Esophagus squamous epithelium (tissue), 5 donors: ENCODE measurements at places on chromosomes 5 and 9.

DNA sequence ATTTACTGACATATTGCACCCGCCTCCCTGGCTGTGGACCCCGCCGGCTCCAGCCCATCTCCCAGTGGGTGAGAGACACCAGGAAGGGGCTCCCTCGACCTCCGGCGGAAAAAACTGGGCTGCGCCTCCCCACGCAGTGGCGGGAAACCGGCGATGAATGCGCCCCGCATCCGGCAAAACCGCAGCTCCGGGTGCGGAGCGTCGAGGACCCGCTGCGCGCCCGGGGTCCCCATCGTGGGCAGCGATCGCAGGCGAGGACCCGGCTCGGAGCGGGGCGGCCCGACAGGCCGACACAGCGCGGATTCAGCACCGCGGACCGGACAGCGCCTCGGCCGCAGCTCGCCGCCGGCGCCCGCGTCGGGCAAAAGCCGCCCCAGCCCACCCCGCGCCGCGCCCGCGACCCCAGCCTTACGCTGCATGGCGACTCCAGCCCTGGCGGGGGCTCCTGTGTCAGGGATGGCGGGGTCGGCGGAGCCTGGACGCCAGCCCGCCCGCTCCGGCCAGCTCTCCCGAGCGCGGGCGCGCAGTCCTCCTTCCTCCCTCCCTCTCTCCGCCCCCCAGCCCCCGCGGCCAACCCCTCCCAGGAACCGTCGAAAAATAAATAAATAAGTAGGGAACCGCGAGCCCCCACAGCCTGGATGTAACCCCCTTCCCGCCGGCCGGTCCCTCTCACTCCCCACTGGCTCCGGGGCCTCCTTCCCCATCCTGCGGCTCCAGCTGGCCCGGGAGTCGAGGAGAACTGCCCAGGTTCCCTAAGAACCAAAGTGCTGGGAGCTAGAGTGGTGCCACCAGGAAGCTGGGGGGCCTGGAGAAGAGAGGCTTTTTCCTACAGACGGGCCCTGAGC, 3.1 kb downstream of the LHX3 start:
- no peak overlapping the region for H3K4me3 ChIP-seq
- peaks cover 94% of the 10 kb centered on the region for H3K27me3 ChIP-seq
- no peak overlapping the region for H3K27ac ChIP-seq
- DNase-seq, result no peak
- peaks cover 53% of the 10 kb centered on the region for H3K4me1 ChIP-seq
- H3K36me3 ChIP-seq, result no peaks in the 10 kb centered on the region

DNA sequence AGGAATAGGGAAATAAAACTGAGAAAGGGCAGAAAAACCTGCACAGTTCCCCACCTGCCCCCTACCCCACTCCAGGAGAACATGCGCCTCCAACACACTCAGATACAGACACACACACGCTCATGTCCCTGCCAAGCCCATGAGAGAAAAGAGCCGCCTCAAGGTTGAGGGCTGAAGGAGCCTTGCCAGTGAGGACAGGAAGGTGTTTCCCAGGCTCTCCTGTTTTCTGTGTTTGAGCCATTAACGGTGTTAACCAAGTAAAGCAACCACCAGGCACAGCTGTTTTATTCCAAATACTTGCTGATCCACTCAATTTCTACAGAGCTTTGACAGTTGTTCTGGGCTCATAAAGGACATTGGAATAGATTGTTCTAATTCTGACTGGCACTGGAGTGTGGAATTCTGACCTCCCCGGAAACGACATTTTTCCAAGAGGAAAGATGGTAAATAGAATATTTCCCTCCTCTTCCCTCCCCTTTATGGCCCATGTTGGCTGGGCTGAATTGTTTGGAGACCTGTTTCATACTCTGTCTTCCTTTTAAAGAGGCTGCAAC, 238.0 kb downstream of the DMAC1 start:
- no peak for DNase-seq
- no peak overlapping the region for H3K4me3 ChIP-seq
- no peaks in the 10 kb centered on the region for H3K36me3 ChIP-seq
- no peaks in the 10 kb centered on the region for H3K4me1 ChIP-seq
- no peaks in the 10 kb centered on the region for H3K27me3 ChIP-seq

GRCh38 chr9:74848153-74848525, 39.6 kb downstream of the TRPM6 start:
- H3K27me3 ChIP-seq, result no peaks in the 10 kb centered on the region
- no peaks in the 10 kb centered on the region for H3K36me3 ChIP-seq
- H3K4me1 ChIP-seq, result no peaks in the 10 kb centered on the region
- H3K27ac ChIP-seq, result no peak overlapping the region
- DNase-seq, result no peak
- H3K4me3 ChIP-seq, result no peak overlapping the region

DNA sequence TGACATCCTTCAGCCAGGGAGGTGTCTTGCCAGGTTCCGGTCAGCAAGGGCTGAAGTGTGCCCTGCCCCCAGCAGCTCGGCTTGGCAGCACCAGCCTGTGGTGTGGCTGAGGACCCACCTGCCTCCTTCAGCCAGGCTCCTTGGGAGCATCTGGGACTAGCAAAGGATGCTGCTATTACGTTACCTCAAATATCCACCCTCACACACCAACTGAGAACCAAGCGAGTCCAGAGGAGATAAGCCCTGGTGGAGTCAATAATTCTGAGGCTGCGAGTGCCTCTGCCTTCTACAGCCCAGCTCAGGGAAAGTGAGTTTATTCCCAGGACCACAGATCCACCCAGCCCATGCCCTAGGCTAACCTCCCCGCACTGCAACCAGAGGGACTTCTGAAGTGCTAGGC, 57.1 kb upstream of the FSTL4 start:
- no peaks in the 10 kb centered on the region for H3K4me1 ChIP-seq
- no peak overlapping the region for H3K4me3 ChIP-seq
- DNase-seq, result no peak
- H3K36me3 ChIP-seq, result no peaks in the 10 kb centered on the region
- no peak overlapping the region for H3K27ac ChIP-seq
- H3K27me3 ChIP-seq, result no peaks in the 10 kb centered on the region

DNA sequence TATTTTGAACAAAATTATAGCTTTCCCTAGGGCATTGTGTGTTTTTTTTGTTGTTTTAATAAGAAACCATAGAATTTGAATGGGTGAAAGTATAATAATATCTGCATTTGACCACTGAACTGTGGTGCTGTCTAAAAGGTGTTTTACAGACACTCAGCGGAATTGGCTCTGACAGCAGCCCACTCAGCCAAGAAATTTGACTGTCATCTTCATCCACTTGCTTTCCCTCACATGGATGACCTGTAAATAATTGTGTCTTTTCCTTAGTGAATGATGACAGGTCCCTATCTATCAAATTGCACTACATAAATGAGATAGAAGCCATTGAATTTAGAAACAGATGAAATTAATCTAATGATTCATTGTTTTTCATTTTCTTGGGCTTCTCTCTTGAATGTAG, 150.0 kb downstream of the PAM start:
- no peak overlapping the region for H3K27ac ChIP-seq
- no peaks in the 10 kb centered on the region for H3K4me1 ChIP-seq
- no peak overlapping the region for H3K4me3 ChIP-seq
- H3K27me3 ChIP-seq, result no peaks in the 10 kb centered on the region
- H3K36me3 ChIP-seq, result no peaks in the 10 kb centered on the region

DNA sequence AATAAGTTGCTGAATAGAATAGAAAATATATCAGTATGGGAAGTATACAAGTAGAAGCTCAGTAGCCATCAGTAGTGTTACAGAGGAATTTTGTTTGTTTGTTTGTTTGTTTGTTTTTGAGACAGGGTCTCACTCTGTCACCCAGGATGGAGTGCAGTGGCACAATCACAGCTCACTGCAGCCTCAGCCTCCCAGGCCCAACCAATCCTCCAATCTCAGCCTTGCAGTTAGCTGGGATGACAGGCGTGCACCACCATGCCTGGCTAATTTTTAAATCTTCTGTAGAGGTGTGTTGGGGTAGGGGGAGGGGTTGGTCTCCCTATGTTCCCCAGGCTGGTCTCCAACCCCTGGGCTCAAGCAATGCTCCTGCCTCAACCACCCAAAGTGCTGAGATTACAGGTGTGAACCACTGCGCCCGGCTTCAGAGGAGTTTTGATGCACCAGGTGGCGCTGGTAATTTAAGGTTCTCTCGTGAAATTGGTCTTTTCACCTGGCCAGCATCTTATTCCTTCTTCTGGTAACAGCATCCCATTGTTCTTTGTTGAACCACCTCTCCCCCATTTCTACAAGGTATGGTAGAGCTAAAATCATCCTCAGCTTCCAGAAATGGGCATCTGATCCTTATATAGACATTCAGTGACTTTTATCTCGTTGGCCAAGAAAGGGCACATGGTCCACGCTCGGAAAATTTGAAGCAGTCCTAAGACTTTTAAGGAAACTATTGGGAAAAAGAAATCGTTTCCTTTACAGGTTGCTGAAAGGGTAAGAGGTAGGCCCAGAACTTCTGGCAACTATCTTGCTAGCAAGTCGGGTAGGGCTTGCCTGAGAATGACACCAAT, 157.1 kb downstream of the ARRDC3 start:
- H3K4me3 ChIP-seq, result no peak overlapping the region
- DNase-seq, result no peak
- H3K27me3 ChIP-seq, result no peaks in the 10 kb centered on the region
- H3K27ac ChIP-seq, result no peak overlapping the region

- no peak for DNase-seq
- peak overlapping the region; percentile 61 for H3K27ac ChIP-seq
- H3K27me3 ChIP-seq, result no peaks in the 10 kb centered on the region
- H3K4me3 ChIP-seq, result no peak overlapping the region
- H3K36me3 ChIP-seq, result no peaks in the 10 kb centered on the region
- H3K4me1 ChIP-seq, result peaks cover 71% of the 10 kb centered on the region
Observed at GRCh38 chr9:70488793-70489105, 74.3 kb upstream of the KLF9 start.

DNA sequence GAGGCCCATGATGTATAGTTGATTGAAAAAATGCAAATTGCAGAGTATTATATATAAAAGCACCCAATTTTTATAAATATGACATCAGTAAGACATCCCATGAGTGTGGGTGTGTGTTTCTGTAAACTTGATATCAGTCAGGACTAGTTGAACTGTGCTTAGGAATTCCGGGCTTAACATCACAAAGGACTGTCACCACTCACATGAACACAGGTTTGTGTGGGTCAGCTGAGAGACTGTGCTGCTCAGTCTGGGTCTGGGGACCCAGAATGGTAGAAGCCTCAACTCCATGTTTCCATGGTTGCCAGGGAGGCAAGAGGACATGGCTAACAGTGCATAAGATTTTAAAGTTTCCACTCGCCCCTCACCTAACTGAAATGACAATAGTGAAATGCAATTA, 120.3 kb downstream of the ADCY2 start:
- no peak overlapping the region for H3K4me3 ChIP-seq
- DNase-seq, result no peak
- H3K4me1 ChIP-seq, result no peaks in the 10 kb centered on the region
- H3K27me3 ChIP-seq, result no peaks in the 10 kb centered on the region

- H3K27ac ChIP-seq, result no peak overlapping the region
- H3K27me3 ChIP-seq, result no peaks in the 10 kb centered on the region
- no peaks in the 10 kb centered on the region for H3K4me1 ChIP-seq
- no peaks in the 10 kb centered on the region for H3K36me3 ChIP-seq
Observed at GRCh38 chr5:103041071-103041676, 78.8 kb downstream of the GIN1 start.

DNA sequence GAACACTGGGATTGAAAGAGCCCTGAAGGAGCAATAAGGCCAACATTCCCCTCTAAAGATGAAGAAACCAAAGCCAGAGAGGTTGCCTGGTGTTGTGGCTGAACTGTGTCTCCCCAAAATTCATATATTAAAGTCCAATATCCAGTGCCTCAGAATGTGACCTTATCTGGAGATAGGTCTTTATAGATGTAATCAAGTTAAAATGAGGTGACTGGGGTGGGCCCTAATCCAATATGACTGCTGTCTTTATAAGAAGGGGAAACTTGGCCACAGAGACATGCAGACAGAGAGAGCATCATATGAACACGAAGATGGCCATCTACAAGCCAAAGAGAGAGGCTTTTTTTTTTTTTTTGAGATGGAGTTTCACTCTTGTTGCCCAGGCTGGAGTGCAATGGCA, 66.9 kb upstream of the PLPP1 start:
- H3K27me3 ChIP-seq, result no peaks in the 10 kb centered on the region
- no peak overlapping the region for H3K4me3 ChIP-seq
- no peak for DNase-seq
- H3K4me1 ChIP-seq, result peaks cover 57% of the 10 kb centered on the region
- peak overlapping the region; percentile 90 for H3K27ac ChIP-seq
- H3K36me3 ChIP-seq, result no peaks in the 10 kb centered on the region

DNA sequence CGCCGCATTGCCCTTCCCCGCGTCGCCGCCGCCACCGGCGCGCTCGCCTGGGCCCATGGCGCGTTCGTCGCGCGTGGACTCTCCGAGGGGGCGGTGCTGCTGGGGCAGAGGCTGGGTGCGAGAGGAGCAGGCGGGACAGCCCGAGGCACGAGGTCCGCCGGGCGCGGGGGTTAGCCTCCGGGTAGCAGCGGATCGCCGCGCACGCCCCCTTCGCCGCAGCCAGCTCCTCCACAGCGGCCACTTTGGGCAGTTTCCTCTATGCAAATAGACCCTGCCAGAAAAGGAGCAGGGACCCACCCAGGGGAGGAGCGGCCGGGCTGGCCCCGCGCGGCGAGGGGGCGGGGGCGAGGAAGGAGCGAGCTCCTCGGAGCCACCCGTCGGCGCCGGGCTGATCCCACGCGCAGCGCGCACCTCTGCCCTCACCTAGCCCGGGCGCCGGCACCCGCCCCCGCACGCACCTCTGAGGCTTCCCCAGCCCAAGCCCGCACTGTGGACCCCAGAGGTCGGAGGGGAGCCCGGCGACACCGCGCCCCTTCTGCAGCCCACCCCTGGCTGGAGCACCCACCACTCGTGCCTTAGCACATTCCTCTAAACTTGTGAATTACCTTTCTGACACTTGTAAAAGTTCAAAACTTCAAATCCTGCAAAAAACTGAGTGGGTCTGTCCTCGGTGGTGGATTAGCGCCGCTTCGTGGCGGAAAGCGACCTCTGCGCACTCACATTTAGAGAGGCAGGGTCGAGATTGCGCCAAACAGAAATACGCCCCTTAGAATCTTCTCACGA, at the start of gene COL23A1:
Gene COL23A1, minus strand, starts transcription at position 253 of the 783 bp plus-strand sequence.
- peaks cover 14% of the 10 kb centered on the region for H3K4me1 ChIP-seq
- no peak within 1 kb of the TSS for H3K27ac ChIP-seq
- peaks cover 44% of the 10 kb centered on the region for H3K27me3 ChIP-seq
- H3K4me3 ChIP-seq, result peak within 1 kb of the TSS; percentile 56
- no peaks in the 10 kb centered on the region for H3K36me3 ChIP-seq
- no peak for DNase-seq

DNA sequence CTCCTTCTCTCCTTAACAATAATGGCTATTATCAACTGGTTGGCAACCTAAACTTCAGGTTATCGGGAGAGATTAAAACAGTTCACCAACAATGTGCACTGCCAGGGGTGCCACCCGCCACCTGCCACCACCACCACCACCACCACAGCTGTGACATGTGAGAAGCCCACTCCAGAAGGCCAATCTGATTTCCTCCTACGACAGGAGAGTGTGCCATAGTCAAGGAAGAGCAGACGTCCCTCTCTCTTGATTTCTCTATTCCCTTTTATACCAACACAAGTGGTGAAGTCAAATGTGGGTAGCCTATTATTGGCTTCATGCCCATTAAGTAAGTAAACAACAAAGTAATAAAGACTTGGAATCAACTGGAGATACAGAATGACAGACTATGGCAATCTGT, 22.4 kb downstream of the GNAQ start:
- DNase-seq, result no peak
- H3K4me3 ChIP-seq, result no peak overlapping the region
- no peaks in the 10 kb centered on the region for H3K36me3 ChIP-seq
- H3K27ac ChIP-seq, result no peak overlapping the region
- H3K27me3 ChIP-seq, result no peaks in the 10 kb centered on the region
